Renal cortex interstitium (tissue), 15 donors: ENCODE measurements at places on chromosomes 3 and 15.

- DNase-seq = no peak
Measured at GRCh38 chr3:64687086-64687780, 567 bp downstream of the ADAMTS9 start.

- no peak for DNase-seq
Measured at GRCh38 chr15:69303337-69304181, 4.8 kb downstream of the PAQR5 start.

DNA sequence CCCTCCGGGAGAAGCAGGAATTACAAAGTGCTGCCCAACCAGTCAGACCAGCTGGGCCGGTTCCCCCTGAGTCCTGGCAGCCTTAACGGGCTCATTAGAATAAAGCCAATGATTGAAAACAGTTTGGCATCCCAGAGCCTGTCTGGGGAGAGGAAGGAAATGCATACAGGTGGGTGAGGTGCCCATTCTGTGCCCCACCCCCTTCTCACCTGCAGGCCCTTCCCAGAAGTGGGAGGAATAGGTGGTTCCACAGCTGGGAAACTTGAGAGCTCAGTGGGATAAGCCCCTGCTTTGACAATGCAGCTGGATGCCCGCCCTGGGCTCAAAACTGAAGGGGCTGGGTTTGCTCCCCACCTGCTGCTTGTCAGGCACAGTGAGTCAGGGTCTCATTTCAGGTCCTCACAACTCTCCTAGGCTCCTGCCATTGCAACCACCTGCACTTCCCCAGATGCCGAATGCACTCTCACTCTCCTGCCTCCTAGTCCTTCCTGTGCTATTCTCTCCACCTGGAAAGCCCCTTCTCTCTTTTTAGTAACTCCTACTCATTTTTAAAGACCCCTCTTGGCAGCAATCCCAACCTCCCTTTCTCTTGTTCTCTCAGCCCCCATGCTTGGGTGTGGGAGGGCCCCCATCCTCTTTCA, 5.5 kb upstream of the BUB1B start:
- DNase-seq = no peak

GRCh38 chr15:70442616-70443321, 320.6 kb downstream of the UACA start:
- DNase-seq = no peak

DNA sequence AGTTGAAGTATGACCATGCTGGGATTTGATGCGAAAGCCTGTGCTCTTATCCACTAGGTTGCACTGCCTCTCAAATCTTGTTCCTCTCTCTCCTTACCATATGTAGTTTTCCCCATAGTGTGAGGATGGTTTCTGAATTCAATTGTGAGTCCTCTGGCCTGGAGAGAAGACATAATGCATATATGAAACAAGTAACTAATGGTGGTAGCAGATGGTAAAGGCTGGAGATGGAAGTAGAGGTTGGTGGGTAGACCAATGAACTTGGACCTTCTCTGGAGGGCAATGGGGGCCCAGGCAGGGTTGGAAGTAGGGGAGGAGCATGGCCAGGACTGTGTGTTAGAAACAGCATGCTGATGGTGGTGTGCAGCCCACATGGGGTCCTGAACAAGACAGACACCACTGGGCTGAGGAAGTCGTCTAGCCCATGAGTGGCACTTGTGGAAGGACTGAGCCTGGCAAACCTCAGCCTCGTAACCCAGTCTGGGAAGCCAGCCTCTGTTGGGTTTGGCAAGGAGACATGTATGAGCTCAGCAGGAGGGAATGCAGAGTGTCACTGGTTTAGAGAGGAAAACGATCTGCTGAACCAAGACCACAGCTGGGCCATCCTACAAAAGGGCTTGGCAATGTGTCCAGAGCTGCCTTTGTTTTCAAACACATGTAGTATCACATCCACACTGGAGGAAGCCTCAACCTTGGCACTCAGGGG, 18.5 kb upstream of the LMCD1 start:
- DNase-seq = no peak

- DNase-seq = no peak
Measured at GRCh38 chr15:71273731-71274447, 158.6 kb downstream of the THSD4 start.

DNA sequence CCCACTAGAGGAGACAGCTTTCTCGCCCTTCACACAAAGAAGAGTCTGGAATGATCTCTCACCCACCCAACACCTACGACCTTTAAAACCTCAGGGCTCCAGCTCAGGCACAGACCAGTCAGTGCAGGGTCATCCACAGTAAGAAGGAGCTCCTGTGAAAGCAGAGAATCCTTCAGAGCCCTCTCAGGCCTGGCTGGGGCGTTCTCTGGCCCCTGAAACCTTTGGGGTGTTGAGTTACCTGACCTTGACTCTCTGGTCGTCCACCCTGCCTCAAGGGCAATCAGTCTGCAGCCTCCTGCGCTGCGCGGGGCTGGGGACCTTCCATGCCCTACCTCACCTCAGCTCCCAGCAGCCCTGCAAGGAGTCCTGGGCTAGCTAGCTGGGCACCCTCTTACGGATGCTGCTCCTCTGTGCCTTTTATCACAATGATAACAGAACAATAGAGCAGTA, 106.2 kb downstream of the ADCY5 start:
- no peak for DNase-seq

- DNase-seq = no peak
Measured at GRCh38 chr3:145959457-145960088, 201.4 kb downstream of the PLOD2 start.

GRCh38 chr3:107251819-107252218, 125.4 kb upstream of the CCDC54 start:
- no peak for DNase-seq

DNA sequence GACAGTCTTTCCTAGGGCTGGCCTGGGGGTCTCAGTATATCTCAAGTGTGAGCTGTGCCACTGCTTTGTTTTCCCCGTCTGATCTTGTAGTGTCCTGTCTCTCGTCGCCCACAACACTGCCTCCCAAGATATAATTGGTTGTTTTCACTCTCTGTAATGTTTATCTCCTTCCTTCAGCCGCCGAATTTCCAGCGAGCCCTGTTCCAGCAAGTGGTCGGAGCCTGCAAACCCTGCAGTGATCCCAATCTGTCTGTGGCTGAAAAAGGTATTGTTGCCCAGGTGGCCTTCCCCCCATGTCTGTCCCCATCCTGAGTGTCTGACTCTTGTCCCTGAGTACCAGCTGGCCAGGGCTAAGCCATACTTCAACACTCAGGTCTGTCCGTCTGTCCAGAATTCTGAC, 9.5 kb upstream of the MANF start:
- DNase-seq = no peak

GRCh38 chr3:70564552-70564951, 252.1 kb upstream of the MDFIC2 start:
- no peak for DNase-seq

DNA sequence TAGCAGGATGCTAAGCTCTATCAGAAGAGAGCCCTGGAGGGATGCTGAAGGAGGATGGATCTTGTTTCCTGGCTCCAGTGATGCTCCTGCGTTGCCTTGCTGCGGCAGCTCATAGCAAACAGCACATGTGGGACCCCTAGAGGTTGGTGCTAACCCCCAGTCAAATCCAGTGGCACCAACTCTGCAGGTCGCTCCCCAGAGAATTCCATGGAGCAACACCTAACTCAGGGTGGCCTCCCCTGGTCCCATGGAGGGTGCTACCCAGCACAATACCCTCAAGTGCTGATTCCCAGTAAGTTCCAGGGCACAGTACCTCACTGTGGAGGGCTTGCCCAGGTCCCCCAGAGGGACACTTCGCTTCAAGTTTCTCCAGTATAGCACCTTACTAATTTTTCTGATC, 231.2 kb downstream of the NEK10 start:
- no peak for DNase-seq

GRCh38 chr3:43024181-43024885, 45.2 kb downstream of the GASK1A start:
- no peak for DNase-seq

DNA sequence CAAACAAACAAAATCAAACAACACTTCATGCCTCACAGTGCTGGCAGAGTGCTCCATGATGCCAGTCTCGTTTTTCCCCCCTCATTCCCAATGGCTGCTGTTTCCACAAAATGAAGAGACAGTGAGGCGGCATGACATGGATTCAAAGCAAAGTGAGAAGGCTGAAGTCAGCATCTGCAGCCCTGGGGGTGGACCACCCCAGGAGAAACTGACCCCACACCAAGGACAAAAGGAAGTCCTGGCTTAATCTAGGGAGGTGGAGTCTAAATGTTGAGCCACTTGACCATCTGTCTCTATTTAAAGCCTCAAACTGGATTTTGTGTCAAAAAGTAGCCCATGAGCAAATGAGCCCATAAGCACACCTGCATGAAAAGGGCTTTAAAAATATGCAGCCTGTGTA, 151.2 kb upstream of the RORA start:
- no peak for DNase-seq

GRCh38 chr3:176967522-176967921, 229.8 kb downstream of the TBL1XR1 start:
- no peak for DNase-seq

- no peak for DNase-seq
Measured at GRCh38 chr15:35443376-35443775, 102.6 kb downstream of the DPH6 start.

DNA sequence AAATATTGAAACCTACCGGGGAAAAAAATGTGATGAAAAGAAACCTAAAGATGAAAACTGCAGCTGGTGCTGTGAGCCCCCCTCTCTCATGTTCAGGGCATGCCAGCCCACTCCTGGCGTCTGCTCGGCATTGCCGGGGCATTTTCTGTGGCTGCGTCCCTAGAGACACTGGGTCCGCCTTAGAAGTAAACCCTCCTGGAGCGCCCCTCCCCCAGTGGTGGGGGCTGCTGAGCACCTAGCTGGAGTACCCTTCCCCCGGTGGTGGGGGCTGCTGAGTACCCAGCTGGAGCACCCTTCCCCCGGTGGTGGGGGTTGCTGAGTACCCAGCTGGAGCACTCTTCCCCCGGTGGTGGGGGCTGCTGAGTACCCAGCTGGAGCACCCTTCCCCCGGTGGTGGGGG, 24.5 kb upstream of the GABRA5 start:
- no peak for DNase-seq

GRCh38 chr15:85354948-85355347, 25.5 kb upstream of the AKAP13 start:
- DNase-seq = no peak

DNA sequence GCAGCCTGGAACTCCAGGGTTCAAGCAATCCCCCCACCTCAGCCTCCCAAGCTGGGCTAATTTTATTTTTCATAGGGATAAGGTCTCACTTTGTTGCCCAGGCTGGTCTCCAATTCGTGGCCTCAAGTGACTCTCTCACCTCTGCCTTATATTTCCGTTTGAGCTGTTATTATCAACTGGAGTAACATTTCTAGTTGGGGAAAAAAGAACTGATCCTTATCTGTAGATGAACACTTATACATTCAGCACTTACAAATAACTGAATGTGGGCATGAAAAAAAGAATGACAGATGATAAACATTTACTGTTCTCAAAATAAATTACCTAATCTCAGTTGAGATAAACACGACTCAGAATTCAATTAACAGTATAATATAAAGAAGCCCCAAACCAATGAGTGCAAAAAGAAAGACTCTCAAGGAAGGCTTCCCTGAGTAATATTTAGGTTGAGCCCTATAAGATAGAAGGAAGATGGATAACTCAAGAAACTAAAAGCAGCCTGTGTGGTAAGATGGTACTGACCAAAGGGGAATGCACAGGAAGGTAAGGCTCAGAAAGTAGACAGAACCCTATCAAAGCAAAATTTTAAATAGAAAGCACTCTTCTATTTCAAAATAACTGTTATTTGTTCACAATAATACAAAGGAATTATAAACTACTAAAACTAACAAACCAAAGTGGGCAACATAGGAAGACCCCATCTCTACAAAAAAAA, 11.8 kb downstream of the UBE3A start:
- DNase-seq = no peak

DNA sequence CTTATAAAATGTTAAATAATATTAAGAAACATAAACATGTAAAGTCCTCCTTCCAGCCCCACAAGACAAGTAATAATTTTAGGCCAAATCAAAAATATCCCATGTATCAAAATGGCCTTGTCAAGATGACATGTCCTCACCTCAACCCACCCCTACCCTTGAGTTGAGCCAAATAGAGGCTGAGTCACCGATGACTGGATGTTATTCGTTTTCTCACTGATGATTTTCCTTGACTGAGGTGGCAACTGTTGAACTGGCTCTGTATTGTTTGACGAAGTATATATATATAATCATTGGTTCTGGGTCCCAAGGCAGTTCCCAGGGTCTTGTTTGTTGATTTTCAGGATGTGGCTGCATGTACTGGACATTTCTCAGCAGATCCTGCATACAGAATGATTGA, 75.3 kb downstream of the TMEM108 start:
- DNase-seq = no peak

DNA sequence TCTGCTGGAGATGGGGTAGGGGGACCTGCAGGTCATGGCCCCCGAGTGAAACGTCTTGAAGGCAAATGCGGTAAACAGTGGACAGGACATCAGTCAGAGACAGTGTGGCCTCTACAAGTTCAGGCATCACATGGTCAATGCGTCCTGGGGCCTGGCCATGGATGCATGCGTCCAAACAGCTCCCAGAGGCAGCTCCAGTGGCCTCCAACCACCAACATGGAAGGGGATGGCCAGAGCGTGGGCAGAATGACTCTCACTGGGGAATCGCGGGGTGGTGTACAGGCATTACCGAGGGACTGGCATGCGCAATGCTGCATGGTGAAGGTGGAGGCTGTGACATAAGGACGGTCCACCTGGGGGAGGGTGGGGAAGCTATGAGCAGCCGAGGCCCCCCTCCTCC, 35.6 kb upstream of the IQSEC1 start:
- no peak for DNase-seq

DNA sequence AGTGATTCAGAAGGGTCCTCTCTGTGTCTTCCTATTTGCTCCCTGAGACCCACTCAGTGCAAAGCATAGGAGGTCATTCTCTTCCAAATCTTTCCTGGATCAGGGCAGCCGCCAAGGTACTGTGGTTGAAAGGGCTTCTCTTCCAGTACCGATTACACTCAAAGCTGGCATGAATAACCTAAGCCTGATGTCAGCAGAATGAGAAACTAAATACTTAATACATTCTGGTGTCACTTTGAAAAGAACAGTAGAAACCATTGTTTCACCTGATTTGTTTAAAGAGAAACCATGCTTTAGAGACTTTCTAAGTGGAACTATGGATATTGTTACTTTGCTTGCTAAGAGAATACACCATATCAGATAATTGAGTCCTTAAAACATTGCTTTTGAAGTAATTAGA, 50.2 kb downstream of the PDHB start:
- no peak for DNase-seq

DNA sequence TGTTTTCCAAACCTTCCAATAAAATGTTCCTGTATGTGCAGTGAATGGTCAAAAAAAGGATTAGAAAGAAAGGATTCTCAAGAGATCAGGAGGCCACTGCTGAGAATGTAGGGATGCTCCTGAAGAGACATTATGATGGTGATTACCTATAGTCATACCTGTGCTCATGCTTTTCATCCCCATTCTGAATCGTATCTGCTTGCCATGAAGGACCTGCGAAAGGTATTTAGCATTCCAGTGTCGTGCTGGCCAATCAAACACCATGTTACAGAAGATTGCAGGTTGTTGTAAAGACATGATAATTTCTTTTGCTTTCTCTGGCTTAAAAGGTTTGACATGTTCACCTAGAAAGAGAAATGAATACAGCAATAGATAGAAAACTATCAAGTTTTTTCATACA, 16.1 kb downstream of the HSPBAP1 start:
- no peak for DNase-seq

- no peak for DNase-seq
Measured at GRCh38 chr3:196757876-196758739, 18.5 kb downstream of the PAK2 start.

GRCh38 chr3:23889386-23889785, 27.4 kb downstream of the NKIRAS1 start:
- DNase-seq = no peak

- no peak for DNase-seq
Measured at GRCh38 chr3:176505878-176506621, 691.2 kb downstream of the TBL1XR1 start.

GRCh38 chr3:73529308-73530021, 95.3 kb downstream of the PDZRN3 start:
- no peak for DNase-seq
